ENCODE measurements at places on chromosomes 13 and 19. TPM values are rescaled to one million over a fixed set of nuclear protein-coding genes. Genes with fewer than 3 reads are reported as not detected.

Gene ZSCAN4
- total RNA-seq, result not detected

Gene RGL3
- not detected for total RNA-seq

Gene CYP2S1
- total RNA-seq, result 0.83 TPM

DNA sequence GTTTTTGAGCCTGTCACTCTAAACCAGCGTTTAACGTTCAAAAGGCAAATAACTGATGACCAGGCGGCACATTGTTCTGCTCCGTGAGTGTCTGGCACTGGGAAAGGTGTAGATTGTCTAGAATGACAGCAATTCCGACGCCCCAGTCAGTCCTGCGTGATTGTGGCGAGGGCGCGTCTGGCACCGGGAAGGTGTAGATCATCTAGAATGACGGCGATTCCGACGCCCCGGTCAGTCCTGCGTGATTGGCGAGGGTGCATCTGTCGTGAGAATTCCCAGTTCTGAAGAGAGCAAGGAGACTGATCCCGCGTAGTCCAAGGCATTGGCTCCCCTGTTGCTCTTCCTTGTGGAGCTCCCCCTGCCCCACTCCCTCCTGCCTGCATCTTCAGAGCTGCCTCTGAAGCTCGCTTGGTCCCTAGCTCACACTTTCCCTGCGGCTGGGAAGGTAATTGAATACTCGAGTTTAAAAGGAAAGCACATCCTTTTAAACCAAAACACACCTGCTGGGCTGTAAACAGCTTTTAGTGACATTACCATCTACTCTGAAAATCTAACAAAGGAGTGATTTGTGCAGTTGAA, 26.1 kb upstream of the NDUFS7 start:
- no peak overlapping the region for H3K27ac ChIP-seq
- H3K4me3 ChIP-seq, result no peak overlapping the region
- H3K27me3 ChIP-seq, result no peaks in the 10 kb centered on the region
- H3K4me1 ChIP-seq, result peaks cover 21% of the 10 kb centered on the region
- peaks cover 35% of the 10 kb centered on the region for H3K36me3 ChIP-seq

DNA sequence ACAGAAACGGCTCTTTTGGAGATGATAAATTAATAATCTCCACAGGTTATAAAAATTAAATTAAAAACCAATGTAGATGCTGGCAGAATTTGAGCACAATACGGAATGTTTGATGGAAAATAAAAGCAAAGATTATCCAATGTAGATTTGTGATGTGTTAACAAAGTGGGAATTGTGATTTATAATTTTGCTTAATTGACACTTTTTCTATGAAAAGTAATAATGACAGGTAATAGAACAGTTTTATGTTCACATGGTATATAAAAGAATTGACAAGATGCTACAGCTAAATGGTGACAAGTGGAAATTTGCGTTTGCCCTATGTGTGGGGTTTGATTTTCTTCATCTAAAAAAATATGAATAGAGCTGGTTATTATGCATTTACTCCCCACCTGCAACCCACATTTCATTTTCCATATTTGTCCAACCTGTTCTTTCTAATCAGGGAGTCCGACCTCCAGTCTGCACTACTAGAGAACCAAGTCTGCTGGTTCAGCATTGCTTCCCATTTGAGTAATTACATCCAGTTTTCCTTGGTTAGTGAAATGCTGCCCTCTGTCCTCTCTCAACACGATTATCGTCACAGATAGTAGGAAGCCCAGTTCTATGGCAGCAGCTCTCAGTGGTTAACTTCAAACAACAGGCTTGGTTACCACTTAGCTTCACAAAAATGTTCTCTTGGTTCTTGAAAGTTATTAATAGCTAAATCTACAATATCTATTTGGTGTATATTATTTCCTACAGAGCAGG, 61.4 kb upstream of the SLITRK1 start:
- no peak overlapping the region for H3K4me3 ChIP-seq
- DNase-seq, result no peak

DNA sequence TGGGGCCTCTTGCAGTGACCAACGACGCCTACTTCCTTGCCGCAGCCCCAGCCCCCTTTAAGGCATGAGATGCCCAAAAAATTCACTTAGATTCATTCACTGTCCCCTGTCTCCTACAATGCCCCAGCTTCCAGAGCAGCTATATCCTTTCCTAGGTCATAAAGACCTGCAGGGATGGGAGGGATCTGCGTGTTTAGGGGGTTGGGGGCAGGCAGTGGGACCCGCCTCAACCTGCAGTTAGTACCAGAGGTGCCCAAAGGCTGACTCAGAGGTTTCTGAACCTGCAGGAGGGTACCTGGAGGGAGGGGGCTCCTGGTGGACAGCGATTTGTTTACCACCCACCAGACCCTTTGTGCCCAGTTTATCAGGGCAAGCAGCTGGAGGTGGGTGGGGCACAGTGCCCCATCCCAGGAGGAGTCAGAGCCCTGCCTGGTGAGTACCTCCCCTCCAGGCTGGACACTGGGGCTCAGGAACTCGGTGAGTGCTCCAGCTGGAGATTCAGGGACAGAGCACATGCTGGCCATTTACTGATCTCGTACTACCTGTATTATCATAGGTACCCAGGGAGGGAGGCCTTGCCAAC, 10.1 kb downstream of the RPS28 start:
- H3K4me3 ChIP-seq, result no peak overlapping the region
- no peaks in the 10 kb centered on the region for H3K36me3 ChIP-seq
- peaks cover 12% of the 10 kb centered on the region for H3K4me1 ChIP-seq
- peaks cover 12% of the 10 kb centered on the region for H3K27me3 ChIP-seq
- no peak overlapping the region for H3K27ac ChIP-seq
- no peak for DNase-seq
